CD4-positive, alpha-beta T cell treated with Interleukin-12 subunit alpha and Interleukin-12 subunit beta, for 1 hour (primary cell): ENCODE measurements at places on chromosomes 7 and 10.

DNA sequence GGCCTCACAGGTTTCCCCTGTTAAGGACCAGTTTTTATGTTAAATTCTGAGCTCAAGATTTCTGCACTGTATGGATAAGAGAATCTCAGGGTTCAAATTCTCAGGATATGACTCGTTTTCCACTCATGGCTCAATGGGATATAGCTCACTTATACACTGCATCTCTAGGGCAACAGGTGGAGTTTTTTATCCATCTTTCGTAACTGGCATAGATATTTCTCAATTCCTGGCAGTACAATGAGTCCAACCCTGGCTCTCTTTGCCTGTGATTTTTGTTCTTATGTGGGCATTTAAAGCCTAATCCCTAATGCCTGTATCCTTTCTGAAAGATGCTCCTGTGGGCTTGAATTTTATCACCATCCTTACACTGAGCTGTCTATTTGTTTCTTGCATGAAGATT, 7.6 kb downstream of the CCDC172 start:
- no peak for DNase-seq

DNA sequence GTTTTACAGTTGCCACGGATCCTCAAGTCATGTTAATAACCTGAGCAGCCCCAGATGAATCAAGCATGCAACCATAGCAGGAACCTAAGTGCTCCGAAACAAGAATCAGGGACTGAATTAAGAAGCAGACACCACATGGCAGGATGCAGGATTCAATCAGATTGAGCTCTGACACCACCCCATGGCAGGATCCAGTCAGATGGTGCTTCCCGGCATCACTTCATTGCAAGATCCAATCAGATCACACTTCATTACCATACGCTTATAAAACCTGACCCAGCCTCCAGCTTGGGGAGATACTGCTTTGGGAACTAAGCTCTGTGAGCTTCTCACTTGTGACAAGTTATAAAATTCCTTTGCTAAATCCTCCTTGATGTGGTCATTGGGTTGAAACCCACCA, 55.3 kb downstream of the ABCB4 start:
- no peak for DNase-seq

- DNase-seq: no peak
Observed at GRCh38 chr7:55075464-55076021, 56.7 kb downstream of the EGFR start.

DNA sequence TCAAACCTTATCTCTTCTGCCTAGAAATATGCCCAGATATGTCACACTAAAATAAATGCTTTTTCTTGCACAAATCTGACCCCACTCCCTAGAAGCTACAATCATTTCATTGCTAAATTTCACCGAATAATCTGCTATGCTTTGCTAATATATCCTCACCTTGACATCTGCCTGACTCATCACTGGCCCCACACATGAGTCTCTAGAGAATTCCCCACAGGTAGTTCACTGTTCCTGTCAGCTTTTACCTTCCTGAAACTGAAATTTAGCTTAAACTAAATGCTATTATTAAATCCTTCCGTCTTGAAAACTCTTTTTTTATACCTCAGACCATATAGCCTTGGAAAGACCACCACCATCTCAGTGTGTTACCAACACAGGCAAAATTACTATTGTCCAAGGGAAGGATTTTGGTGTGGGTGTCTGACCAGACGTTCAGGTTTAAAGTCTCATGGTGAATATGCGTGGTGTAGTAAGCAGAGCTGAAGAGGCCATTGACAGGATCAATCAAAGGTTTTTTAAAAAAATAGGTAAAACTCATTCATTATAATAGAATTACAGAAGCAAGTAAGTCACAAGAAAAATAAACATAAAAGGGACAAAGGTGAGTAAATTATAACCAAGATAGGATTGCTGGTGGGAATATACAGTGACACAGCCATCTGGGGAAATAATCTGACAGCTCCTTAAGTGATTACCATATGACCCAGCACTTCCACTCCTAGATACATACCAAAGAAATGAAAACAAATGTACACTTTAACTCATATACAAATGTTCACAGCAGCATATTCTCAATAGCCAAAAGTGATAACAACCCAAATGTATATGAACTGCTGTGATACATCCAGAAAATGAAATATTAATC, 173.5 kb downstream of the KMT2E start:
- no peak for DNase-seq

DNA sequence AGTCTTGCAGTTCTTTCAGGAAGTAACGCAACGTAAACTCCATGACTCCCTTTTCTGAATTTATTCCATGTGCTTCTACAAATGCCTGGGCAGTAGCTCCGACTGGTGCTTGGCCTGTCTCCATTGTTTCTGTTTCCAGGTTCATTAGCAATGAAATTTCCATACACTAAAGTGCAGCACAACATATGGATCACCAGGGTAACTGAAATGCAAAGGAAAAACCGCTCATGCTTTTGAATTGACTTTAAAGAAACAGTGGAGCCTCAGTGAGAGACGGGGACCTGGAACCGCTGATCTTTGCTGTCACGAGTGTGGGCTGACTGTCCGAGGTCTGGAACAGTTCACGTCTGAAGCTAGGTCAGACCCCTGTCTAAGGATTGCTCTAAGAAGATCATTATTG, 126.5 kb upstream of the IGFBP3 start:
- DNase-seq: no peak
